T follicular helper cell (primary cell): ENCODE measurements at places on chromosomes 1 and 21.

GRCh38 chr1:34970829-34971228 lies 14.3 kb downstream of the TMEM35B start:
- no peak for DNase-seq

DNA sequence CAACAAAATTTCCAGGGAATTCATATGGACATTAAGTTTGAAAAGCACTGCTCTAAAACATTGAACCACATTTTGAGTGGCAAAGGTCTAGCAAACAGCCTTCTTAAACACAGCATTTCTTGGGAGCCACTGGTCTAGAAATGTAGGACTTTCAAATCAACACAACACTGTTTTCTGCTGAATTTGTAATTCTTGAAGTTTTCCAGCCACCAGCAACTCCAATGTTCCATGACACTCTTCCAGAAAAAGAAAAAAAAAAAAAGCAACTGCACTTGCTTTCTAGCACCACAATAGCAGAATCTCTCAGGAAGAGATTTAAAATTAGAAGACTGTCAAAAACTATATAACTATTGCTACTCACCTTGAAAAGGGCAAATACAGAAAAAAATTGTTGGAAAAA lies 4.5 kb downstream of the SYDE2 start:
- DNase-seq: no peak

DNA sequence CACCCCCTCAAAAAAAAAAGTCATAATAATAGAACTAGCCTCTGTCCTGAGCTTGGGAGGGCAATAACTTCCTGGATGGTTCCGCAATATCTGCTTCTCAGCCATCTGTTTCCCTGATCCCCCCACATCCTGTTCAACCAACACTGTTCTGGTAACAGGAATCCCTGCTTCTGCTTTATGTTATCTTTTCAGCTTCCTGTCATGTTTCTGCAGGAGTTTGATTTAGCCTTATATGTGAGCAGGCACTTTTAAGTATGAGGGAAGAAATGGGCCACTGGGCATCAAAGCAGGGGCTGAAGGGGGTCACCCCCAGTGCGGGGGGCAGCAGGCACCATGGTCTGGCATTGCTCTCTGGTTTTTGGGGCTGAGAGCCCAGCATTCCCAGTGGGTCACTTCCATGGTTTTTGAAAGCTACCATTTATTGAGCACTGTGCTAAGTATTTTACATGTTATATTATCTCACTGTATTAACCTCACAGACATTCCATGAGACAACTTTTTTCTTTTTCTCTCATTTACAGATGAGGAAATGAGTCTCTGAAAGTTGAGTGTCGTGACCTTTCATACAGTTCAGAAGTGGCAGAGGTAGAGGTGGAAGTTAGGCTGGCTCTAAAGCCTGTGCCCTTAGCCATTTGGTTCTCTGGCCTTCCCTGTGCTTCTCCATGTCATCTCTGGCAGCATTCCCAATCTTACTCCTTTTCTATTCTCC lies 61.9 kb downstream of the DNTTIP2 start:
- DNase-seq: no peak

DNA sequence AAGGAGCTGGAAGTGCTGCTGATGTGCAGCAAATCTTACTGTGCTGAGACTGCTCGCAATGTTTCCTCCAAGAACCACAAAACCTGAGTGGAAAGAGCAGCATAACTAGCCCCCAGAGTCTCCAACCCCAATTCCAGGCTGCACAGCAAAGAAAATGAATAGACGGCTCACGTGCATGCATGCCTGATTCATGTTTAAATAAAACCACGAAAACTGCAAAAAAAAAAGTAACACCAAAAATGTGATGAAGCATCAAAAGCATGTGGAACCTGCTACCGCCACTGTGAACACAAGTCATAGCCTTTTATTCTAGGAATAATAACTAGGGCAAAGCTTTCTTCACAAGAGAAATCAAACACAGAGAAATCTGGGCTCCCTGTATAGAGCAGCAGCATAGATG lies 9.6 kb upstream of the TRNP1 start:
- DNase-seq: no peak

DNA sequence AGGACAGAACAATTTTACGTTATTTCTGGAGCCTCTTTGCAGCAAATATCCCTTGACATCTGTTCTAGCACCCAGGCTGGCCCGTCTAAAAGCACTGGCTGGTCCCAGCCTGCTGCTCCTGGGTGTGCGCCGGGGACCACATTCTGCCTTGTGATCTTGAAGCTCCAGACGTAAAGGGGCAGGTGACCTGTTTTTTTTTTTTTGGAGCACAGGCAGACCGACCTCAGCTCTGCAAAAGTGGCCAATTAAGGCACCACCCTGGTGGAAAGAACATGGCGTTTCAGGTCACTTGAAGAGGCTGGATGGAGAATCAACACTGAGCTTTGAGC lies 13.8 kb upstream of the CAMTA1 start:
- DNase-seq: no peak

DNA sequence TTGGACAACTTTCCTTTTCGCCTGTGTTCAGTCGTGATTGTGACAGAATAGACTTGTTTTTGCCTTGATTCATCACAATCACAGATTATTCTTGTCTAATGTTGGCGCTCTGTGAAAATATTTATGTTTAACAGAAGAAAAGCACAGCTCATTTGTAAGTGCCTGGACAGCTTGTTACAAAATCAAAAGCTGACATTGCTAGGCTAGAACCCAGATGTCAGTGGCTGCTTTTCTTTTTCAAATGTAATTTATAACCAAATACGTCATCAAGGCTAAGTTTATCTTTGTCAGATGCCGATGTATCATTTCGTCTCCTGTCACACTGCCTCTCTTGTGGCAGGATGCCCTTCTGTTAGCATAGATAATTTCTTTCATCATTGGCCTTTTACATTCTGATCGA lies 1227.3 kb downstream of the PLA2G4A start:
- DNase-seq: no peak

GRCh38 chr1:156864796-156865195 lies 4.1 kb downstream of the NTRK1 start:
- no peak for DNase-seq

GRCh38 chr21:44831227-44831860 lies 13.5 kb upstream of the SUMO3 start:
- no peak for DNase-seq

- DNase-seq: no peak
These were observed 257.1 kb downstream of the GRIK3 start for GRCh38 chr1:36776948-36777831.

GRCh38 chr21:14943616-14944015 lies 121.2 kb downstream of the NRIP1 start:
- no peak for DNase-seq

DNA sequence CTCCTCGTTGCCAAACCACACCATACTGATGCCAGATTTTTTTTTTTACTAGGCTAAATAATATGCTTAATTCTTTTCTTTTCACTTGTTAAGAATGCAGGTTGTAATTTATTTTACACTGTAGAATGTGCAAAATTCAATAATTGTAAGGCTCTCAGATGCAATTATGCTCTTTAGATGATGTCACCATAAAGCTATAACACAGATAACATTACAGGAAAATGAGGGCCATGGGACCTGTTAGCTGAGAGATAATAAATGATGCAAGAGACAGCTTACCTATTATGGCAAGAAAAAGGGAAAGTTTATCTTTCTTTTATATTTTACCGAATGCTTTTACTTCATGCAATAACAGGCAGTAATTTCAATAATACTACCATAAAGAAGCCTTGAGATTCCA lies 35.4 kb downstream of the CHRM3 start:
- DNase-seq: no peak

DNA sequence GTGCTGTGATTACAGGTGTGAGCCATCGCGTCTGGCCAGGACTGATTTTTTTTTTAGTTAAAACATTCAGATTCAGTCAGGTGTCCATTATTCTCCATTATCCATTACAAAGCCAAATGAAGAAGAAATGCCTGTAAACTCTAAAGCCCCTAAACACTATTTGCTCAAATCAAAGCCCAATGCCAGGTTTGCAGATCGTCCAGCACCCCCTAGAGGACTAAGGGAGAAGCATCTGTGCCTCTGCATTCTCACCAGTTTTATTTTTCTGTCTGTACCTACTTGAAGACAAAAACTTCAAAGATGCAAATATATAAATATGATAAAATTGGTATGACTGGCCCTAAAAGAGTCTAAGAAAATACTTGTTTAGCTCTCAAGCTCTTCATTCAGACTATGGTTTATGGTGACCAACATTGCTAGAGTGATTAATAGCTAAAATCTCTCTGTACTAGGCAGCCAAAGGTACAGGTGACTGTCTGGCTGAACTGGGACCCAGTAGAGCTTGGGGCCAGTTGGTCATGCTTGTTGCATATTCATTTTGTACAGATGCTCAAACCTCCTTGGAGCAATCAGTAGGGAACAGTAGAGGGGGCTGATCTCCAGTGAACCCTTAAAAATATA lies 138.4 kb downstream of the SYT2 start:
- DNase-seq: no peak
